ENCODE measurements at places on chromosomes 7 and 10.

DNA sequence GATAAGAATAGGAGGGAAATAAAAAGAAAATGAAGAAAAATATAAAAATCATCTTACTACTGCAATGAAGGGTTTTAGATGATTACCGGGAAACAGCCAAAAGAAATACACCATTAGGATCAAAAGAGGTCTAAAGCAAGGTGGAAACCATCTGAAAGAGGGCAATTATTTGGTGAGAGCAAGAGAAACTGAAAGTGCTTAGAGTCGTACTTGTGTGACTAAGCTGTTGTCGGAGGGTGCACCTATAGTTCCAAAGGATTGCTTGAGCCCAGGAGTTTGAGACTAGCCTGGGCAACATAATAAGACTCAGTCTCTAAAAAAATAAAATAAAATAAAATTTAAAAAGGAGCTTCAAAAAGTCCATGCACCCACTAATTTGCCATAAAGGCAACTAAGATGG is 169.5 kb downstream of the DKK1 start:
- no peak for DNase-seq

GRCh38 chr7:151406051-151406875 is 3.6 kb downstream of the WDR86 start:
- no peak for DNase-seq

GRCh38 chr7:32283546-32283945 is 206.6 kb downstream of the LSM5 start:
- no peak for DNase-seq

DNA sequence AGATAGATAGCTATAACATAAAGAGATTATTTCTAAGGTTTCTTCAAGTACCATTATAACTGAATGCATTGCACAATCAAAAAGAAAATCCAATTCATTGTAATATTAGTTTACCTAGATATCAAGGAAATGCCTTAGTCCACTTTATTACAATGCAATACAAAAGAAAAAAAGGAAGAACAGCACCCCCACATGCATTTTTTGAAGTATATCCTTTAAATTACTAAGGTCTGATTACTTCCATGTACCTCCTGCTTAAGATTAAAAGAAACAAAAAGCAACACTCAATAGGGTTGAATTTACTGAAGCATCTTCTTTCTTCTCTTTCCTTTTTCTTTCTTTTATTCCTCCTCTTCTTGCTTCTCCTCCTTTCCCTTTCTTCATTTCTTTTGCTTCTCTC is 973.8 kb upstream of the LRRTM3 start:
- DNase-seq, result peak; percentile 7

- DNase-seq, result no peak
These were observed 50.3 kb upstream of the PIP4K2A start for GRCh38 chr10:22764639-22765038.

- no peak for DNase-seq
These were observed 41.1 kb downstream of the SIRT1 start for GRCh38 chr10:67925449-67926005.

- no peak for DNase-seq
These were observed 34.0 kb upstream of the SH2D4B start for GRCh38 chr10:80503584-80504157.

DNA sequence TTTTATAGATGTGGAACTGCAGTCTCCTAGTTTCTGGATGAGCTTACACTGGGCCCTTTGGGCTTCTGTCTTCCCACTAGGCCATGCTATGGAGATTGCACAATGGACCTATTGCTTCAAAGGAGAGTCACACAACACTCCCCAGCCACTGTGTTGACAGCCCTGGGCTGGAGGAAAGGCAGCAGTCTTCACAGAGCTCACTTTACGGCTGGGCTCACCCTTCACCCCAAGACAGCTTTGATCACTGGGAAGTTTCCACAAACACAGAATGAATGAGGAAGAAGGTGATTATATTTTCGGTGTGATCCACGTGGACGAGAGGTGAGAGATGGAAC is 92.7 kb upstream of the GDF10 start:
- peak; percentile 9 for DNase-seq

DNA sequence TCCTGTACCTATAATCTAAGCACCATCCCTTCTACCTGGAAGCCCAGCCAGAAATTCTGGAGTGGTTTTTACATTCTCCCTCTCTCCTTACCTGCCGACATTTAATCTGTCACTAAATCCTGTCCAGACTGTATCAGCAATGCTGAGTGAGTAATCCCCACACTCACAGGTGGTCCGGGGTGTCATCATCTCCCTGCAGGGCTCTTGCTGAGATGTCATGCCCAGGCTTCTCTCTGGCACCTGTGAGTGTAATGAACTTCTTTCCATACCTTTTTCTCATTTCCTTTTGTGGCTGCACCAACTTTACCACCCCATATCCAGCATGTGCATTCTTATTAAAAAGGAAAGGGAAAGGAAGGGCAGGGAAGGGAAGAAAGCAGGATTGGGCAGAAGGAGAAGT is 355.2 kb downstream of the CCSER2 start:
- no peak for DNase-seq

DNA sequence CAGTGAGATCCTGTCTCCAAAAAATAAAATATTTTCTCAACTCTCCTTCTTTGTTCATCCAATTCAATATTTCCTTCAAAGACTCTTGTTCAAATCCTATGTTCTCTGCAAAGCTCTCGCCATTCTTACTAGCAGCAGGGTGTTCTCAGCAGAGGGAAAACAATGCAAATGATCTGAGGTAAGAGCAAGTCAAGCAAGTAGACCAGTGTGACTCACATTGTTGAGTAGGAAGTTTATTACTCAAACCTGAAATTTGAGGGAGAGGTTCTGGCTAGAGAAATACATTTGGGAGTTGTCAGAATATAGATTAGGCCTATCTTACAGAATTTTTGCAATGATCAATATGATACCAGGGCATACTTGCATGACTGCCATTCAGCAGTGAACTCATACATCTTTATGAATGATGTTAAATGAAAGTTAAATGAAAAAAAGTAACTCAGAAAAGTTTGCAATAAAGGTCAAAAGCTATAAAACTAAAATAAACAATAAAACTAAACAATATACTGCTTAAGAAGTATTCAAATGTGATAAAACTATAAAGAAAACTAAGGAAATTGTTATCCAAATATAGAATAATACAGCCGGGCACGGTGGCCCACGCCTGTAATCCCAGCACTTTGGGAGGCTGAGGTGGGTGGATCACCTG is 5.8 kb downstream of the IDE start:
- no peak for DNase-seq

- DNase-seq, result no peak
These were observed 47.7 kb upstream of the ATRNL1 start for GRCh38 chr10:115045499-115045898.

- DNase-seq, result no peak
These were observed 539.5 kb downstream of the SUGCT start for GRCh38 chr7:40674316-40674715.

GRCh38 chr10:90993340-90993739 is 72.5 kb upstream of the ANKRD1 start:
- no peak for DNase-seq

DNA sequence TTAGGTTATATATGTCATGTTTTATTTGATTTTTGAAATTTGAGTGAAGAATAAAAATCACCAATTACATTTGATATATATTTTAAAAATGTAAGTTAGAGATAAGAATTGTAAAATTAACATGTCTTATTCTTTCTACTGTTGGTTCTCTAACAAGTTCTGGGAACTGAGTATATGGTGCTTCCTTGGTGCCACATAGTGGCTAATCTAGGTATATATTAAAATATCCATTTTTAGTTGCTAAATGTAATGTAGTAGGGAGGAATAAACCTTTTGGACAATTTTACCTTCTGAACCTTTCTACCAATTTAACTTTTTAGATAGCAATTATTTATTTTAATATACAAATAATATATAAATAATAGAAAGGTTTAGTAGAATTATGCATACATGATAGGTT is 17.5 kb downstream of the CFAP69 start:
- peak; percentile 74 for DNase-seq

DNA sequence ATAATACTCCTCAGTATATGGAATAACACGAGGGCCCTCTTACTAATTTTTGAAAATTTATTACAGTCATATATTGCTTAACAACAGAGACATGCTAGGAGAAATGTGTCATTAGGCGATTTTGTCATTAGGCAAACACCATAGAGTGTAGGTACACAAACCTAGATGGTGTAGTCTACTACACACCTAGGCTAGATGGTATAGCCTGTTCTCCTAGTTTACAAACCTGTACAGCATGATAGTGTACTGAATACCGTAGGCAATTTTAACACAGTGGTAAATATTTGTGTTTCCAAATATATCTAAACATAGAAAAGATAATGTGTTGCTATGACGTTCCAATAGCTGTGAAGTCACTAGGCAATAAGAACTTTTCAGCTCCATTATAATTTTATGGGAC is 12.8 kb downstream of the OR2F1 start:
- peak; percentile 14 for DNase-seq

DNA sequence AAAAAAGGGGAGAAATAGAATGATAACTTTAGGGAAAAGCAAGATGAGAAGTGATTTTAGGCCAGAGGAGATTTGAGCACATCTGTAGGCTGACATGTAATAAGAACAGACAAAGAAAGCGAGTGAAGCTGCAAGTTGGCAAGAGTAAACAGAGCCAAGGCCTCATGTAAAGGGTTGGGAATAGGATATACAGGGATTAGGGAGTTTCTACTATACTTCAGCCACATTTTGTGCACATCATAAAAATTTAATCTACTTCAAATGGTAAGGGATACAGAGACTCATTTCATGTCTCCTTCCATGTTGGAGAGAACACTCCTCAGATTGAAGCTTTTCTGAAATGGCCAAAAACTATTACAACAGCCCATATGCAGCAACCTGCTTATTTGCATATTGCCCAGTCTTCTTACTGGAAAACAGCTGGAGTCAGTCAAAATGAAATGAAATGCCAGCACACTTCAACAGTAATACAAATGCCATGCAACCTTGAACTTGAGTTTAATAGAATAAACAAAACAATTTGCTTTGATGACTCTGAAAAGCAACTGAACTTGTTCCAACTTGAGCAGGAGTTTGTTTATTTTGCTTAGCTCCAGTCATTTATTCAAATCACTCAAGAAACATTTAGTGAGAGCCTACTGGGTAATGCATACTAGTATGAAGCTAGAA is 49.9 kb downstream of the NRCAM start:
- DNase-seq, result no peak

DNA sequence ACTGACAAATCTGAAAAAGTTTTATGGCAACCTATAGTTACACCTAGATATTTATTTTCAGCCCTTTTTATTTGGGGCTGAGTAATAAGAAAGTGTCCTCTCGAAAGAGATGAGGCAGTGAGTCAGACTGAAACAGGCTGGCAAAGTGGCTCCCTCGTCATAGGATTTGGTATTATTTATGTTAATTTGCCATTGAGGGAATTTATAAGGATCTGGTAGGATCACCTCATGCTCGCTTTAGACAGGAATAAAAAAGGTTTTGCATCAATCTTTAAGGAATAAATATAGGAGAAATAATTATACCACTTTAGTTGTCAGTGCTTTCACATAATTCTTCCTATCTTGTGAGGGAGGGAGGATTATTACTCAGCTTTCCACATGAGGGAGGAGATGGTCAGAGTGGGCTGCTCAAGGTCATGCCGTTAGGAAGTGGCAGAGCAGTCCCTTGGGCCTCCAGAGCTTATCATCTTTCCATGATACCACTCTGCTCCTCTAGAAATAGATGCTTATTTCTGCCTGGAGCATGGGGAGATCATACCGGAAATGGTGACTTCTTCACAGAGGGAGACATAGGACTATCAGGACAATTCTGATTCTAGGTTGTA is 356.8 kb downstream of the GPR158 start:
- no peak for DNase-seq

GRCh38 chr10:99880080-99880835 is 97.8 kb downstream of the ABCC2 start:
- no peak for DNase-seq
